Esophagus squamous epithelium (tissue), 5 donors: ENCODE measurements at places on chromosomes 12 and 14.

DNA sequence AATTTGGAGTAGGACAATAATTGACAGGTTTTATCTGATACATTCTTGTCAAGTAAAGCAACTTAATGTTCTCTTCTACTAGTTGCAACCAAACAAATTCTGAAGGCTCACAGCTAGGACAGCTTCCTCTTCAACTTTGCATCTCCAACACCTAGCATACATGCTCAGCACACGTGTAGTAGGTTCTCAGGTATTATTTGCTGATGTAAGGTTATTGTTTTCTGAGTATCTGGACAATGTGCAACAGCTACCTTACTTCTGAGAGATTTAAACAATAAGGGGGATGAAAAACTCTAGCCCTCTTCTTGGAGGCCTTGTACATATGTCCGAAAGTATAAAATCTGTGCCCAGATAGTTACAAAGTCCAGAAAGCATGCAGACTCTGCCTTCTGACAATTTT, 15.5 kb upstream of the FLRT2 start:
- DNase-seq, result no peak

GRCh38 chr14:82438436-82438835, 904.8 kb upstream of the SEL1L start:
- DNase-seq, result no peak

DNA sequence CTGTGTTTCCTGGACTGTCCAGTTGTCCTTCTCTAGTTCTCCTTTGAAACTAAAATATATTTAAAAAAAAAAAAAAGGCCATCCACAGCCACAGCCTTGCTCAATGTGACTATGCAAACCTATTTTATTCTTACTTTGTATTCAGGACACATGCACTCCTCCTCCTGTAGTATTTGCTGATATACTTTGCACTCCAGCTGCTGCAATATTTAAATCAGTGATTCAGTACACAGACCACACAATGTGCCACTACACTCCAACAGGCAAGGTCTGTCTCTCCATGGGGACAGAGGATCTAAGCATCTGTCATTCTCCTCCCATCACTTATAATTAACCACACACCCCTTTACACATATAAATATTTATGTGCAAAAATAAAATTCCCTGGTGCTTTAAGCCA, 40.2 kb upstream of the CCDC196 start:
- DNase-seq, result no peak

DNA sequence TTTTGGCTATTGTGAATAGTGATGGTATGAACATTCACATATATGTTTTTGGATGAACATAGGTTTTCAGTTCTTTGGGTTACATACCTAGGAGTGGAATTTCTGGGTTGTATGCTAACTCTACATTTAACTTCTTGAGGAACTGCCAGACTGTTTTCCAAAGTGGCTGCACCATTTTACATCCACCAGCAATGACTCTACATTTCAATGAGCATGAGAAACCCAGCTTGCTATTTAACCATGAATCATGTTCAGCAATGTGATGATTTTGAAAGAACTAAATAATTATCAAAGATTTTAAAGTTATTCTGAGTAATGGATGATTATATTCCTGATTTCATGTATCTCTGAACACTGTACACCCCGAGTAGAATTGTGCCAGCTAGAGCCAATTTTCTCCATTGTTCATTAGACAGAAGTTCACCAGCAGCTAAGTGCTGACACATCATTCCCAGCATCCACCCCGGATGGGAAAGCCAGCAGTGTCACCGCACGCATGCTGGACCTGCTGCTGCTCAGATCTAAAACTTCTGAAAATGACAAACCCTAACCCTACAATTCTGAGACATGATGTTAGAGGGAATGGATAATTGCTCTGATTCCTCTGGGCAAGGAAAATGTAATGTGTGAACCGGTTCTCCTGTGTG, 13.3 kb upstream of the ANAPC5 start:
- no peak for DNase-seq

DNA sequence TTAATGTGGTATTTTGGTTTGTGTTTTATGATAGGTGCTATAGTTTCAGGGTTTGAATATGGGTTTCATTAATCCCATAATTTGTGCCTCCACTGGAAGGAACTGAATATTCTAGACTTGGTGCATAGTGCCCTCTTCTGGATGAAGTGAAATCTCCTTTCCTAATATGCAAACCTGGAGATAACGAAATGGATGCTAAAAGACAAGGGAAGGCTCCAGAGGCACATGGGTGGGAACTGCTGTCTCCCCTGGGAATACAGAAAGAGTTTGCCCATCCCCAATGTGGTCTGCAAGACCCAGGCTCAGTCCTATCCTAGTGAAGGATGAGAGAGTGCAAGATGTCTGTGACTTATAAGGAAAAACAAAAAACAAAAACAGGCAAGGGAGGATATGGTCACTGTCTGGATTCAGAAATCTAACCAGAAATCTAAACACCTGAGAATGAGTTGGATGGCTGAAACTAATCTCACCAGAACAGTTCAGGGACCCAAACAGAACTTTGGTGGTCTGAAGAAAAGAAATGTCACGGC, 142.3 kb upstream of the TMPO start:
- DNase-seq, result no peak

DNA sequence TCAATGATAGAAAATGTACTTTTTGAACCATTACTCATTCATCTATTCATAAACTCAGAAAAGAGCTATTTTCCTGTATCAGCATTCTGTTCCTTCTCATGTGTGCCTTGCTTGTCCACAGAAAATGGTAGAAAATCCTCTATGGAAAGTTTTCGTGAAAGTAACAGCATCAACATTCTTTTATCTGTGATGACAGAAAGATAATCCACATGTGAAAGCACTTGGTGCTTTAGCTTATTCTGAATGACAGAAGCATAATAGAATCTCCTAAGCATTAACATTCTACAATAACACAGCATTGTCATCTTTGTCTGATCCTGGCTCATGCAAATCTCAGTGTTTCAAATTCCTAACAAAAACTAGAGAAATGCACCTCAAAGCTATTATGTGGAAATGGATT, 431.9 kb downstream of the ADAMTS20 start:
- DNase-seq, result no peak

DNA sequence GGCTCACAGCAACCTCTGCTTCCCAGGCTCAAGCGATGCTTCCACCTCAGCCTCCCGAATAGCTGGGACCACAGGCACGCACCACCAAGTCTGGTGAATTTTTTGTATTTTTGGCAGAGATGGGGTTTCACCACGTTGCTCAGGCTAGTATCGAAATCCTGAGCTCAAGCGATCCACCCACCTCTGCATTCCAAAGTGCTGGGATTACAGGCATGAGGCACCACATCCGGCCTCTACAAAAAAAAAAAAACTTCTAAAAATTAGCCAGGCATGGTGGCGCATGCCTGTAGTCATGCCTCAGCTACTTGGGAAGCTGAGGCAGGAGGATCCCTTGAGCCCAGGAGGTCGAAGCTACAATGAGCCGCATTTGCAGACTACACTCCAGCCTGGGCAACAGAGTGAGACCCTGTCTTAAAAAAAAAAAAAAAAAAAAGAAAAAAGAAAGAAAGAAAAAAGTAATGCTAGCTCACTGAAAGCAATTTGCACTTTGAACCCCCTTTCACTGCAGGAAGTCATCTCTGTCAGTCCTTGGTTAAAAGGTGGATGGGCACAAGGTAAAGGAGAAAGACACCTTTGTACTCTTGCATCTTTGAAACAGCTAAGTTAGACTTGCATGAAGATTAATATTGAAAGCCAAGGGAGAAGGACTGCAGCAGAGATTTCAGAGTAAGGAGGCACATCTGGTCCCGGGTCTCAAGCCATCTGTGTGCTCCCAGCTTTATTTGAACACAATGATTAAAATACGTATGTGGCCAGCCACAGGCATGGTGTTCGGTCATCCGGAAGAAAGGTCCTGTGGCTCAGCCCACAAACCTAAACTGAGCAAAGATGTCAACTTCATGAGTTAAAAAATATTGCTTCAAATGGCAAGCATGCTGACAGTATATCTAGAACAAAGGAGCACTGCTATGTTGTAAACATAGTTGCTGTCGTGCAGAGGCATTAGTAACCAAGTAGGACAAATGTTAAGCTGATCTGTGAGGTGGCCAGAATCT, 103.8 kb upstream of the HMGA2 start:
- no peak for DNase-seq

- DNase-seq, result no peak
These were observed 630.9 kb upstream of the ATXN7L3B start for GRCh38 chr12:73906757-73907156.

- DNase-seq, result no peak
These were observed 33.5 kb downstream of the ISCA2 start for GRCh38 chr14:74526854-74527585.

GRCh38 chr12:94049718-94050117, 98.7 kb upstream of the PLXNC1 start:
- no peak for DNase-seq

GRCh38 chr14:27228053-27228452, 630.2 kb upstream of the NOVA1 start:
- DNase-seq, result no peak

GRCh38 chr12:14841761-14842160, 1.6 kb downstream of the ART4 start:
- no peak for DNase-seq

DNA sequence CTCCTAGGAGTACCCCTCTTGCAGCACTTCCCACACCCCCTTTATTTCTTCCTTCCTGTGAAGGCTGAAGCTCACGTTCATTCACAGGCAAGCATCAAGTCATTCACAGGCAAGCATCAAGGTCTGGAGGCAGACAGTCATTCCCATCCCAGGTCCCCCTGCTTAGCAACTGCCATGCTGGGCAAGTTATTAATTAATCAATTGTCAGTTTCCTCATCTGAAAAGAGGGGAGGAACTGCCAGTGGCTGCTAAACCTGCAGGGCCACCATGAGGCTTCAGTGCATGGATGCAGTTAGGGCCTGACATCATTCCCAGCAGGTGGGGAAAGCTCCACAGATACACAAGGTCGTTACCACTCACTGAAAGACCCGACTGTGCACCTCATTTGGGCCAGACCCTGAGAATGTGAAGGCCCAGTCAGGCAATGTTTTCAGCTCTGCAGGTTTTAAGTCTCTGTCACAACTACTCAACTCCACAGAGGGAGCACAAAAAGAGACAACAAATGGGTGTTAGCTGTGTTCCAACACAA, 85.0 kb upstream of the GPR68 start:
- DNase-seq, result no peak

GRCh38 chr12:69653703-69654102, 43.0 kb upstream of the LRRC10 start:
- no peak for DNase-seq

- DNase-seq, result no peak
These were observed 81.7 kb upstream of the PRB2 start for GRCh38 chr12:11477110-11477509.

DNA sequence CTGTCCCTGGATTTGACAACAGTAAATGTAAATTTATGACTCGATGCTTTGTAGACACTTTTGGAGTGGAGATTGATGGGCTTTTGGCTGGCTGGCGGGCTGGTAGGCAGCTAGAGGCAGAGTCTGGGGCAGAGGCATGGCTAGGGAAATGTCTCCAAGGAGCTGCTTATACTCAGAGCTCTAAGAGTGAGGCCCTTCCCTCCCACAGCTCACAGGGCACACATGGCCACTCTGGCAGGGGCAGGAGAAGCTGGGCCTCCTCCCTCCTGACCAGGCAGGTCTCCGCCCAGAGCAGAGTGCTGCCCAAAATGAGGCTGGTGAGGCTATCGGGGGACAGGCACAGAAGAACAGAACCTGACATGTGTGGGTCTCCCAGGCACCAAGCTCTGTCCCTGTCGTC, 67.5 kb downstream of the GALNT16 start:
- no peak for DNase-seq

GRCh38 chr12:116093915-116094314, 183.6 kb downstream of the MED13L start:
- DNase-seq, result no peak

DNA sequence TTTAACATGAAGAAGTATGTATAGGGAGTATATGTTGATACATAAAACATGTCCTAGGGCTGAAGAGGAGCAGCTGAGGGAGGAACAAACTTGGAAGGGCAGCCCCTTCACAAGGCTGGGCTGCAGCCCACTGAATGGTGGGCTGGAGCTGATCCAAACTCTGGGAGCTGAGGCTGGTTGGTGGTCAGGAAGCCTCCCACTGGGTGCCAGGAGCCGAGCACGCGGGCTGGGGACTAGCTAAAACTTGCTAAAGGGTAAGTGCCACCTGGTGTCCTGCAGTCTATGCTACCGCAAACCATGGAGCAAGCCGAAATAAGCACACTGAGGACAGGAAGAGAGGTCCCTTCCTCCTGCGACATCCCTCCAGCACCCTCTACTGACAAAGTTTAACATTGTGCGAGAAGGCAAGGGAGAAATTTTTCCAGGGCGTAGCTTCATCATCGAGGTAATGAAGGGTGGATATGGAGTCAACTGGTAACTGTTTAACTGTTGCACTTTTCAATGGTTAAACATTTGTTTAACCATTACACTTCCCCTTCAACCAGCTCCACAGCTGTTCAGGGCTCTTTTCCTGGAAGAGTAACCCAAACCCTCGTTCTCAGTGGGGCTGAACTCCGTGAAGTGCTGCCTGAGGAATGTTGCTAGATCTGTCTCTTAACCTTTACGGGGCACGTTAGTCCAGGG, 42.2 kb downstream of the EGLN3 start:
- no peak for DNase-seq

GRCh38 chr12:52119398-52120254, 40.1 kb downstream of the SMIM41 start:
- no peak for DNase-seq

DNA sequence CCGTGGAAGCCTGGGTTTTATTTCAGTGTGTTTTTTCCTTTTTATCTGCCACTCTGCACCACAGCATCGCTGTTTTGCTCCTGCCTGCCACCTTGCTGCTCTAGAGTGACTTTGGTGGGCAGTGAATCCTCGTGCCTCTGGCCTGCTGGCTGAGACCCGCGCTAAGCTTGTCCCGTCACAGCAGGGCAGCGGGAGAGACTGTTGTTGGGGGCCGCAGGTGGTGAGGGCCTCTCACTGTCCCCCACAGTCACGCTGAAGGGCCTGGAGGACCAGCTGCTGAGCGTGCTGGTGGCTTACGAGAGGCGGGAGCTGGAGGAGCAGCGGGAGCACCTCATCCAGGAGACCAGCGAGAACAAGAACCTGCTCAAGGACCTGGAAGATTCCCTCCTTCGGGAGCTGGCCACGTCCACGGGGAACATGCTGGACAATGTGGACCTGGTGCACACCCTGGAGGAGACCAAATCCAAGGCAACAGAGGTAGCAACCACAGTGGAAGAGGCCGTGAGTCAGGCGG, 55.2 kb downstream of the CCDC92 start:
- DNase-seq, result no peak

DNA sequence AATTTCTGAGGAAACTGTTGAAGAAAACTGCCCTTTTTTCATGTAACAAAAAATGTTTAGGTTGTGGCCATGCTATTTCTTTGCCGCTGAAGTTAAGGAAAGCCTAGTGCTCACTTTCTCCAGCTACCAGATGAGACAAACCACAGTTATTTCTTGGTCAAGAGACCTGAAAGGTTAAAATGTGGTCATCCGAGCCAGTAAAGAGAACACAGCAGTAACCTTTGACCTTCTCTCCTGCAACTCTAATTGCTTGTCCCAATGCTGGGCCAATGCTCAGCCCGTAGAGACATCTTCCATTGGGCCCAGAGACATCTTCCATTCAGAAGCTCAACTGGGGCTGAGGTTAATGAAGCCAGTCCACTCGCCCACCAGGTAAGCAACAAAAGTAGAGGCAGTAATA, 109.8 kb upstream of the CPSF6 start:
- DNase-seq, result no peak
